ENCODE measurements at places on chromosomes 12 and 14.
A peak's percentile ranks its signal among the peaks of the same experiment; 100 is the strongest.

- peak; percentile 66 for DNase-seq
These were observed 22.2 kb upstream of the GPR132 start for GRCh38 chr14:105087308-105087962.

DNA sequence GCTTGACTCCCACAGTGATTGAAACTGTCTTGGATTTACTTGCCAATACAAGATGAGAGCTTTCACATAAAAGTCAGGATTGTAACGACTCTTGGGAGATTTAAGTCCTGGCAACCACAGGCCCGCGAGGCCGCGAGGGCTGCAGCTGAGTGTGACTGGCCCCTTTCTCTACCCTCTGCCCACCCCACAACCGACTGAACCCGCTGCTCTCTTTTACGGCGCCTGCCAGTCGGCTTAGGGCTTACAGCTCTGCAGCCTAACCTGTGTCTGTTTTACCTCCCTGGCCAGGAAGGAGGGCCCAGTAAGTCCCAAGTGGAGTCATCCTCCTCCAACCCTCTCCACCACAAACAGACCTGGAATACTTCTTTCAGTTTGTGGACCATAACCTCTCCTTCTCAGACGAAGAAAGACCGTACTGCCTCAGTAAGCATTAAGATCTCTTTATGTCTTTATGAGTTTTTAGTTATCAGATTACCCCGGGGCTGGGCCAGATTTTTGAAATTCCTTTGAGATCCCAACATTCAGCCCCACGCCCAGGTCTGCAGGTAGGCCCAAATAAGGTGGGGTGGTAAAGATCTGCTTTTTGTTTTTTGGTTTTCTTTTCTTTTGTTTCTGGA lies 12.6 kb upstream of the TIGAR start:
- DNase-seq, result no peak

GRCh38 chr12:6494258-6494743 lies 399 bp downstream of the NCAPD2 start:
- DNase-seq, result no peak

DNA sequence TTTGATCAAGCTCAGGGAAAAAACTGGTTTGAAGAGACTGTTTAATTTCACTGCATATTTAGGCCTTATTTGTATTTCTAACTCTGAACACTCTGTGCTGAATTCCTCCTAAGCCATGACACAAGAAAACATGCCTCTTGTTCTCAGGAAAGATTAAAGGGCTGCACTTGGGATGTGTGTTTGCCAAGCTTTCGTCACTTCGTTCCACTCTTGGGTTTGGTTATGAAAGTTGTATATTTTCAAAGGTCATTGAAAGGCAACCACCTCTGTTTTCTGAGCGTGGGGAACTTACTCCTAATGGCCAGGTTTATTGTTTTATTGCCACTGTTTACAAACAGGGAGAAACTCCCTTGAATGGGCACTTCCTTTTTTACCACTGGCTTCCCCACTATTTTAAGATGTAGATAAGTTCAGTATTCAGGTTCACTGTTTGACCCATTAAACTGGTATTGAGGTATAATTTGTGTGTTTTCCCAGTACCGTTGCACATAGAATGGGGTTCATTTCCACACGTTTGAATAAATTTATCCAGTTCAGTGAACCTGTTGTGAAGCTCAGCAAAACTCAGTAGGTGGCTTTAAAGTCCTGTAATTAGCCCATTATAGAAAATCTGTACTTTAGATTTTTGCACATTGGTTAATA lies 65.3 kb downstream of the NKX2-1 start:
- DNase-seq, result peak; percentile 76

DNA sequence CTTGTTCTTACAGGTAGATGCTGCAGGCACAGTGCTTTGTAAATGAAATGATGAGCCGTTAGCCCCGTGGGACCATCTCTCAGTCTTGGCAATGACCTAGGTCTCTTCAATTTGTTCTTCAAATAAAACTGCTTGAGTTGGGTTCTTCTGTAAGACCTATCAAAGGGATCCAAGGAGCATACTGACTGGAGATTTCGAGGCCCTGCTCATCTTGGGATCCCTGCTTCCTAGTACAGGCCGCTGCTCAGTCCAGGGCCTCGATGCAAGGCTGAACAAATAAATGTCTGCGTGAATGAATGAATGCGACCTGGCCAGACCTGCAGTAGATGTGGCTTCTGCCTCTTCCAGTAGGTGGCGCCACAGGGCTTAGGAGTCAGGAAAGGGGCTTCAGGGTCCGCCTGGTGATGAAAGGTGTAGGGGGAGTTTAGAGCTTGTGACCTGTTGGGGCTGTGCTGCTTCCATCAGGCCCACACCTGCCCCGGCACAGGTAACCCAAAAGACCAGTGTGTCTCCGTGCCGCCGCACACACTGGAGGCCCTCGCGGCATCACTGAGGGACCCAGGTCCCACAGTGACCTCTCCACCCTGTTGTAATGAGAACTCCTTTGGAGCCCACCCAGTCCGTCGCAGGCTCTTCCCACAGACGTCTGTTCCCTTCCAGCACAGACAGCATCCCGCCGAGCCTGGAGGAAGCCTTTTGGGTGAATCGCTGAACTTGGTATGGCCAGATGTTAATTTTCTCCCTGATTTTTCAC lies 4.4 kb downstream of the CACNA1C start:
- peak; percentile 69 for DNase-seq

DNA sequence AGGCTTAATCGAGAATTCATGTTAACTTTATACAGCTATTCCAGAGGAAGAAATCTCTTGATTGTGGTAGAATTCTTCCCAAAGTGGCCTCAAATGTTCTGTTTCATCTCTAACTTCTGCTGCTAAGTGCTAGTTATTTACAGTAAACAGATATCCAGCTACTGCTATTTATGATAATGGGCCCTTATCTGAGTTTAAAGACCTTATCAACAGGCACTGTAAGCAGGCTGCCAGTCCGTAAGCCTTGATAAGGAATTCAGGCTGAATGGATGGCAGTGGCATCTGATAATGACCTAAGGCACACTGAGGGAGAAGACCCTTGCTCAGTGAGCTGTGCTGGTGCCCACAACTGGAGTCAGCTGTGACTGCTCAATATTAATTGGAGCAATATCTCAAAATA lies 59.0 kb downstream of the PAX9 start:
- no peak for DNase-seq

GRCh38 chr12:15728118-15728598 lies 61.0 kb downstream of the EPS8 start:
- DNase-seq, result no peak

DNA sequence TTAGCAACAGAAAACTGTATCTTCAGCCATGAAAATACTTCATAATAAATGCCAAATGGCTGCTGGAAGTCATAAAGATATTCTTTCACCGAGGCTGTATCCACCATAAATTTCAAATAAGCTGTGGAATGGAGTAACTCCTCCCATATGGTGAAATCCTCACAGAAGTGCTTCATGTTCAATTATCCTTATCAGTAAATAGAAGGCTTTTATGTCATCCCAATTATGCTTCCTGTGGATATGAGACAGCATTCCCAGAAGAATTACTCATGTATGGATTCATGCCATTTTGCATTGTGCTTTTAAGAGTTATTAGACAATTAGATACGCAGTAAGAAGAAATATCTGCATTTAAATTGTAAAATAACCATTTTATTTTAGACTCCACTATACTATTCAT lies 99.0 kb downstream of the RTN1 start:
- no peak for DNase-seq

Data from lung (tissue), 17 donors.